Karpas-422 (cell line): ENCODE measurements at places on chromosomes 7 and 10.

- no peaks in the 10 kb centered on the region for H3K36me3 ChIP-seq
- peaks cover 19% of the 10 kb centered on the region for H3K4me1 ChIP-seq
- DNase-seq: no peak
- no peaks in the 10 kb centered on the region for H3K27me3 ChIP-seq
Measured at GRCh38 chr10:10432296-10433035, 585.2 kb upstream of the CELF2 start.

- H3K36me3 ChIP-seq: no peaks in the 10 kb centered on the region
- no peaks in the 10 kb centered on the region for H3K27me3 ChIP-seq
- H3K4me3 ChIP-seq: no peak overlapping the region
- H3K27ac ChIP-seq: no peak overlapping the region
Measured at GRCh38 chr7:23593706-23594105, 3.5 kb upstream of the CCDC126 start.

DNA sequence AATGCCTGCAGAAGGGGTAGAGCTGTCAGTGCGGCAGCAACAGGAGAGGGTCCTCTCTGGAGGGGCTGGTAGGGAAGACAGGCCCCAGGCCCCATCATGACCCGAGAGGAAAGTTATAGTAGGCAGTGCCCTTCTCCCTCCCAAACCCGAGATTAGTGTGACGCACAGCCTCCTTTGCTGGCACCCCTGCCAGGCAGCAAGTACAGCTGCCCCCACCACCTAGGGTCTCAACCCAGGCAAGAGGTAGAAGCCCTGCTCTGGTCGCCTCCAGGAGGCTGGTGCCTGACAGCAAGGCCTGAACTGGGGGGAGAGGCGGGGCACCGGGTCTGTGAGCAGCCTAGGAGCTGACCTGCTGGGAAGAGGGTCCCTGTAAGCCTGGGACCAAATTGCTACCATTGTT, 15.5 kb downstream of the LOXL4 start:
- no peak overlapping the region for H3K4me3 ChIP-seq
- no peak for DNase-seq
- H3K27me3 ChIP-seq: no peaks in the 10 kb centered on the region
- H3K36me3 ChIP-seq: no peaks in the 10 kb centered on the region

- DNase-seq: no peak
- H3K27ac ChIP-seq: no peak overlapping the region
- H3K4me1 ChIP-seq: peaks cover 27% of the 10 kb centered on the region
- no peak overlapping the region for H3K4me3 ChIP-seq
- H3K36me3 ChIP-seq: no peaks in the 10 kb centered on the region
Measured at GRCh38 chr10:69089638-69090599, 2.0 kb downstream of the SRGN start.

- H3K27ac ChIP-seq: no peak overlapping the region
- peaks cover 1% of the 10 kb centered on the region for H3K4me1 ChIP-seq
- no peaks in the 10 kb centered on the region for H3K27me3 ChIP-seq
Measured at GRCh38 chr7:128247108-128247507, 6.0 kb downstream of the LEP start.

DNA sequence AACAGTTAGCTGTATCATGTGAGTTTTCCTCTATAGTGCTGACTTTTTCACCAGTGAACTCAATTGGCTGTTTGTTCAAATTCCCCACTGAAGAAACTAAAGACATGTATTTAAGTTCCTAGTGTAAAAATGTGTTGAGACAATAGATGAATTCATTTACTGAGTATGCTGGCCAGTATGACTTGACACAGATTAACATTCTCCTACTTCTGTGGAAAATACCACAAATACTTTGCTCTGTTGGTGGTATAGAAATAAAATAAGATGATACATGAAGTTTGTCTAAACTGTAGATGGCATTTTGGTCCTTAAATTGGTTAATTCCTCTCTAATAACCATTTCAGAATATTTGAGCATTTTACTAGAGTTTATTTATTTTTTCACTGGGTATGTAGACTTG, 227.7 kb upstream of the TEX47 start:
- no peaks in the 10 kb centered on the region for H3K27me3 ChIP-seq
- no peak overlapping the region for H3K27ac ChIP-seq
- no peak overlapping the region for H3K4me3 ChIP-seq
- H3K36me3 ChIP-seq: no peaks in the 10 kb centered on the region
- DNase-seq: no peak
- no peaks in the 10 kb centered on the region for H3K4me1 ChIP-seq

DNA sequence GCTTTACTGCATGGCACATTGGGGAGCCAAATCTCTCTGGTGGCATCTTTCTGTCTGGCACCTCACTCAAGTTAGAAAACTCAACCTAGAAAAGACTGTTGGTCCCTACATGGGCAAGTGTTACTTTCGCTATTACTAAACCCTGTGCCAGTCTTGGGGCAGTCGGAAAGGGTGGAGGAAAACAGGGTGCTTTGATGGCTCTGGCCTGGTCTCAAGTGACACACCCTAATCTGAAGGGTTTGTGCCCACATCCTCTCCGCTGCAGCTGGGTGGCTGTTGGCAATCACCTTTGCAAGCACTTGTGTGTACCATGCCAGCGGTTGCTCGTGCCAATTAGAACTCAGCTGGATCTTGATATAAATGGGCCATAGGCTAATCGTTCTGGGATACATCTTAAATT, 159.8 kb upstream of the ITGB1 start:
- no peak overlapping the region for H3K27ac ChIP-seq
- no peak overlapping the region for H3K4me3 ChIP-seq
- no peaks in the 10 kb centered on the region for H3K27me3 ChIP-seq

GRCh38 chr7:148044173-148044572, 546.4 kb upstream of the C7orf33 start:
- H3K27me3 ChIP-seq: no peaks in the 10 kb centered on the region
- H3K36me3 ChIP-seq: no peaks in the 10 kb centered on the region
- H3K27ac ChIP-seq: no peak overlapping the region
- H3K4me3 ChIP-seq: no peak overlapping the region

GRCh38 chr10:688312-689120, 952 bp downstream of the DIP2C start:
- no peaks in the 10 kb centered on the region for H3K4me1 ChIP-seq
- no peaks in the 10 kb centered on the region for H3K27me3 ChIP-seq
- DNase-seq: no peak
- no peak overlapping the region for H3K4me3 ChIP-seq
- H3K27ac ChIP-seq: no peak overlapping the region
